Stimulated activated CD4-positive, alpha-beta T cell treated with anti-CD3 and anti-CD28 coated beads, TNF-alpha, amount 100 ng/mL, for 24 hours (primary cell): ENCODE measurements at places on chromosomes 13 and 19.

DNA sequence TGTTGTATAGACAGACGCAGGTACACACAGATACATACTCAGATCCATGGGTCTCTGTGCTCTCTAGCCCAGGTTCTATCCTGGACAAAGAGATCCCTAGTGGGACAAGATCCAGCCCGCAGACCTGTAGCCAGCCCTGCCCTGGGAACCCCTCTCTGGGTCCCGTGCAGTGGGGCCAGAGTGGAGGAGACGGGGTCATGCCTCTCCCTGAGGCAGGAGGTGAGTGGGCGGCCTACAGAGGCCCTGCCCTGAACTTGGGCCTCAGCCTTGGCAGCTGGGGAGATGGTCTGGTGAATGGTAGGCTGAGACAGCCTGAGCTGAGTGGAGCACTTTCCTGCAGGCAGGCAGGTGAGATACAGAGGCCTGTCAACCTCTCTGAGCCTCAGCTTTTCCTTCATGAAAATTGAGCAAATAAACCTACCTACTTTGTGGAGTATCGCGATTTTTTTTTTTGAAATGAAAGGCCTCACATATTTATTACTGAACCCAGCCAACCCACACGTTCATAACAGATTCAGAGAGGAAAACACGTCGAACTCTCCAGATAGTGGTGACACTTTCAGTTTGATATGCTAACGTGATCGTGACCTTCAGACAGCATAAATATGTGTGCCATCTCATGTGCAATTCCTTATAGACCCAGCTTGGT lies 3.4 kb upstream of the JUND start:
- DNase-seq: peak; percentile 57

- peak; percentile 82 for DNase-seq
These were observed 66.9 kb upstream of the TM9SF2 start for GRCh38 chr13:99434258-99434788.

GRCh38 chr13:24233351-24233901 lies 72.9 kb downstream of the SPATA13 start:
- DNase-seq: no peak

- DNase-seq: no peak
These were observed 101.5 kb upstream of the ZNF492 start for GRCh38 chr19:22532388-22533300.

DNA sequence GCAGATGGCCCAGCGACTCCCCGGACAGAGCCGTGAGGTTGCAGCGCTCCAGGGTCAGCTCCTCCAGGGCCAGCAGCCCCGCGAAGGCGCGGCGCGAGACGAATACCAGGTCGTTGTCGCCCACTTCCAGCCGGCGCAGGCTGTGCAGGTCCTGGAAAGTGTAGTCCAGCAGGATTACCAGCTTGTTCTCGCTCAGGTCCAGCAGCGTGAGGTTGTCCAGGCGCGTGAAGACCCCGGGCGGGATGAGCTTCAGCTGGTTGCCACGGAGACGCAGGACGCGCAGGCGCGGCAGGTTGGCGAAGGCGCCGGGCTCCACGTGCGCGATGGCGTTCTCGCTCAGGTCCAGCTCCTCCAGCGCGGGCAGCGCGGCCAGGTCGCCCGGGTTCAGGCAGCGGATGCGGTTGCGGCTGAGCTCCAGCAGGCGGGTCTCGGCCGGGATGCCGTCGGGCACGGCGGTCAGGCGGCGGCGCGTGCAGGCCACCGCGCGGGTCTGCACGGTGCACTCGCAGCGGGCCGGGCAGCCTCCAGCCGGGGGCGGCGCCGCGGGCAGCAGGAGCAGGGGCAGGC lies 9.3 kb upstream of the PEAK3 start:
- DNase-seq: no peak

- DNase-seq: no peak
These were observed 83.3 kb downstream of the KLF5 start for GRCh38 chr13:73142071-73142470.

DNA sequence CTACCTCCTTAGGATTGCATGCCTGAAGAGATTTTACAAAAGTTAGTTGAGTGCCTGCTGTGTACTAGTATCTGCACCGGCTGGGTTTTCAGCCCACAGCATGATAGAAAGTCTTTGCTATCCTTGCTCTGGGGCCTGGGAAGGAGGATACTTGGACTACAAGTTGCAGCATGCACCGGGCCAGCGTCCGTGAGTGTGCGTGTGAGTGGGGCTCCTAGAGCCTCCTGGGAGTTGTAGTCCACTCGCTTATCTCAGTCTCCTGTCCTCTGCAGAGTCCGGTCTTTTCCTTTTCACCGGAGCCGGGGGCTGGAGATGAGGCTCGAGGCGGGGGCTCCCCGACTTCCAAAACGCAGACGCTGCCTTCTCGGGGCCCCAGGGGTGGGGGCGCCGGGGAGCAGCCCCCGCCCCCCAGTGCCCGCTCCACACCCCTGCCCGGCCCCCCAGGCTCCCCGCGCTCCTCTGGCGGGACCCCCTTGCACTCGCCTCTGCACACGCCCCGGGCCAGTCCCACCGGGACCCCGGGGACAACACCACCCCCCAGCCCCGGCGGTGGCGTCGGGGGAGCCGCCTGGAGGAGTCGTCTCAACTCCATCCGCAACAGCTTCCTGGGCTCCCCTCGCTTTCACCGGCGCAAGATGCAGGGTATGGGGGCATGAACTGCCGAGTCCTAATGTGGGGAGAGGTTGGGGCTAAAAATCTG lies 20.6 kb downstream of the BRSK1 start:
- peak; percentile 23 for DNase-seq

DNA sequence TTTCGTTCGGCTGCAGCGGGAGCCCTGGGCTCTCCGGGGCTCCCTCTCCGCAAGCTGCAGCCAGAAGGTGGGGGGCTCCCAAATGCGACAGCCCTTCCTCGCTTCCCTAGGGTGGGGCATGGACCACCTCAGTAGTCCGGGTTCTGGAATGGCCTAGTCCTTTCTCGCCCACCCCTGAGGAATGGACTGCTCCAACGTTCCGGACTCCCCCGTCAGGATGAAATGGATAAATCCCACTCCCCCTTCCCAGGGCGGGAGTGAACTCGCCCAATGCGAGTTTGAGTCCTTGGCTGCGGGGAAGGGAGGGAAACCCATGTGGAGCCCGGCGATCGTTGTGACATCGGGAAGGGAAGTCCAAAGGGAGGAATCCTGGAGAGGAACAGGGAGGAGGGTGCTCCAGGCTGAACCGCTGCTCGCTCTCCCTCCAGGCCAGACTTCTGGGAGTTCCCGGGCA lies 5.5 kb downstream of the HRC start:
- no peak for DNase-seq

GRCh38 chr13:66489172-66489571 lies 741.0 kb downstream of the PCDH9 start:
- no peak for DNase-seq

DNA sequence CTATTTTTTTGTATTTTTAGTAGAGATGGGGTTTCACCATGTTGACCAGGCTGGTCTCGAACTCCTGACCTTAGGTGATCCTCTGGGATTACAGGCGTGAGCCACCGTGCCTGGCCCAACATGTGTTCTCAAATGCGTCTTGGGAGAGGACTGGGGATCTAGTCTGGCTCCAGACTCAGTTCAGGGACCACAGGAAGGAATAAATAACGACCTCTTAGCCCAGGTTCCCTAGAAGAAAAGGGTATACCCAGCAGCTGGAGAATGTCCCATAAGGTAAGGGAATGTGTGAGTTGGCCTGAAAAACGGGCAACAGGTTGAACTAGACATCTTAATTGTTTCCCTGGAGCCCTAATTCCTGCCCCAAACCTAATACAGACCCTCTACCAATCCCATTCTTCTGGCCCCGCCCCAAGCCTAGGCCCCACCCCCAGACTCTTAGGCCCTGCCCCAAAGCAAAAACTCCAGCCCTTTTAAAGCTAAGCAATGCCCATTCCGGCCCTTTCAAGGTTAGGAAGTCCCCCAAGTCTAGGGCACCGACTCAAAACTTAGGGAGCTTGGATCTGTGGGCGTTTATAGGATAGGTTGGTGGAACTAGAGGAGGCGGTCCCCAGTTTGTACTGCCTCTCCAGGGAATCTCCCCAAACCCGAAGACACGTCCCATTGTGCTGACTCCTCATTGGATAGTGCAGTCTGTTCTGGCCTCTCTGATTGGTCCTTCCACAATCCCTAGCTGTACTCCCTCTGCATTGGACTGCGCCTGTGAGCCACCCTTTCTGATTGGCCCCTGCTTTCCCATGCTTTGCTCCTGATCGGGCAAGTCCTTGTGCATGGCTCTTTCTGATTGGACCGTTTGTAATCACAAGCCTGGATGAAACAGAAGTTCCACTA lies 5.4 kb upstream of the LRFN1 start:
- no peak for DNase-seq

- no peak for DNase-seq
These were observed 61.8 kb upstream of the KCTD15 start for GRCh38 chr19:33734913-33735312.

GRCh38 chr13:50543141-50543540 lies 300.4 kb downstream of the DLEU7 start:
- no peak for DNase-seq

GRCh38 chr13:112997188-112998130 lies 28.4 kb downstream of the MCF2L start:
- no peak for DNase-seq

GRCh38 chr19:12126707-12127106 lies 13.4 kb downstream of the ZNF20 start:
- no peak for DNase-seq

DNA sequence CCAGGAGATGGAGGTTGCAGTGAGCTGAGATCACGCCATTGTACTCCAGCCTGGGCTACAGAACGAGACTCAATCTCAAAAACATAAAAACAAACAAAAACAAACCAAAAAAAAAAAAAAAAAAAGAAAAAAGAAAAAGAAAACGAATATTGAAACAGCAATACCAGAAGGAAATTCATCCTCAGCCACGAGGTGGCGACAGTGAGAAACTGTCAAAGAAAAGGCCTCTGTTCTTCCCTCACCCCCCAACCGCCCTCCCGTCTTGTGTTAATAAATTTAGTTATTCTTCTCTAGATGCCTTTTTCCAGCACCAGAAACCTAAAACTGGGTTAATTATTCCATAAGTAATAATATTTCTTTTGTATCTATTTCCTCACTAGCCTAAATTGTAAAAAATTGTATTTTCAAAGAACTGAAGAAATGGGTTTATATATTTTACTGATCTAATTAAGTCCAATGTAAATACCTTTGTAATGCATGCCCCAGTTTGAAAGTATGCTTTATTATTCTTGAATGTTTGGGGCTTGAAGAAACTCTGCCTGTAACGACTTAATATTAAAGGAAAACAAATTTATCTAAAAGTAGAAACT lies 38.6 kb downstream of the LIG4 start:
- peak; percentile 16 for DNase-seq

GRCh38 chr13:68509734-68510621 lies 1279.8 kb upstream of the PCDH9 start:
- no peak for DNase-seq

- peak; percentile 13 for DNase-seq
These were observed 2.0 kb downstream of the PTH2 start for GRCh38 chr19:49421039-49421877.

DNA sequence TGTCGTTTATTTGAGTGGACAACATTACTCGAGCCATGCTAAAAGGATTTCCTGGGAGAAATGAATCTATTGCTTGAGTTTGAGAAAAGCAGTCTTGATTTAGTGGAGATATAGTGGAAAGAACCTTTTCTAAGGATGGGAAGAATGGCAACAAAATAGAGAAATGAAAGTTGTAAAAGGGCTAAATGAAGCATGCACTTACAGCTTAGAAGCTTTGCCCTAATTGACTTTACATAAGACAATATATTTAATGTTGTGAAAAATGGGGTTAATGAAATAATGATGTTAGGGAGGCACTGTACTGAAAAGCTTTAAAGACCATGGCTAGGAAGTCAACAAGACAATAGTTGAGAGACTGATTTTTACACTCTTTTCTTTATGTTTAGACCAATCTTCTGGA lies 35.4 kb downstream of the SLC10A2 start:
- no peak for DNase-seq

DNA sequence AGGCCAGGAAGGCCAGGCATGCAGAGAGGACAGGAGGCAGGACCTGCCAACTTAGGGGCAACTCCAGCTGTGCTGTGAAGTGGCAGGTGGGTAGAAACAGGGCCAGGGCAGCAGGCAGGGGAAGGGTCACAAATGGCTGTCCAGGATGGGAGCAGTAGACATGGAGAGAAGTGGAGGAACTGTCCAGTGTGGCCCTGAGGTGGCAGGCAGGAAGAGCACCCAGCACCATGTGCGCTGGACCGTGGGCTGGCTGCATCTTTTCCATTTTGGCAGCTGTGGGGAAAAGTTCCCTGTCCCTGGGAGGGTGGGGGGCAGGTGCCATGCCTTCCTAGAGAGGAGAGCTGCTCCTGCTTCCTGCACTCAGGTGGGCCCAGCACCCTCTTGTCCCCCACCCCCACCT lies 13.8 kb downstream of the DEDD2 start:
- no peak for DNase-seq

DNA sequence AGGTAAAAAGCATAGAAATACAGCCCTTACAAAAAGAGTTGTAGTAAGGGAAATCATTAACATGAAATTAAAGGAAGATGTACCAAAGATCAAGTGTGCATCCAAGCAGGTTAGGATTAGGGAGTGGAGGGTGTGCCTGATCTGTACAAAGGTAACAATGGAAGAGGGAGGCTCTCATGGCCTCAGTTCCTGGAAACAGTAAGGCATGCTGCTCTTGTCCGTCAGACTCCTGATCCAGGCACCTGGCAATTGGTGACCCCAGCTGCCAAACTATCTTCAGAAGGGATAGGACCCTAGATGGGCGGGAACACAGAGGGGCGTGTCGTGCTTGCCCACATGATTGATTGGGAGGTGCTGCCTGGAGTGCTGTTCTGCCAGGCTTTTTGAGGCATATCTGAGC lies 4.5 kb downstream of the TEX26 start:
- DNase-seq: no peak

GRCh38 chr13:31172001-31172400 lies 10.3 kb upstream of the HSPH1 start:
- no peak for DNase-seq

DNA sequence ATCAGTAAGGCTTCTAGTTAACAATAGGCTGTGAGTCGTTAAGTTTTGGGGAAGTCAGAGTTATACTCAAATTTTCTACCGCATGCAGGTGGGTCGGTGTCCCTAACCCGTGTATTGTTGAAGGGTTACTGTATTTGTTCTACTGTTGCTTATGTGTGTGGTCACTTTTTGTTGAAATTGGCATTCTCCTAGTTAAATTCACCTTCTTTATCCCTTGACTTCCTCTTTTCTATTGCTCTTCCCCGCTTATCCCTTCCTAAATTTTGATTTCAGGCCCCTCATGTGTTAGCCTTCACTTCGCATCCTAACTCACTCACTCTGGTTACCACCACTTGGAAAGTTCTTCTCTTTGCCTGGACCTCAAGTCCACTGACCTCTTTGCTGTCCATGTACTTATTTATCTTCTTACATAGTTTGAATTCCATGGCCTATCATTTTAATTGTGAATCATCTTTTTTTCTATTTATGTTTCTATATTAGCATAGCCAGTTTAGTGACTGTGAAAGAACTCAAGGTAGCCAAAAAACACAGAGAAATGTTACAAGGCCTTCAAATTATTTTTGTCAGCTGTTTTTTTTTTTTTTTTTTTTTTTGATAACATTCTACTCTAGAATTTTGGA lies 52.9 kb downstream of the NDFIP2 start:
- DNase-seq: no peak
